ENCODE measurements at places on chromosomes 5 and 9. TPM values are rescaled to one million over a fixed set of nuclear protein-coding genes. Genes with fewer than 3 reads are reported as not detected.

The CCNO gene
- polyA plus RNA-seq: 1.2 TPM

The ST8SIA4 gene
- 0.36 TPM for polyA plus RNA-seq

The FOXD4L5 gene
- polyA plus RNA-seq: not detected

The RALGPS1 gene
- polyA plus RNA-seq: 6.4 TPM

The ZNF622 gene
- 7.7 TPM for polyA plus RNA-seq

The CDO1 gene
- polyA plus RNA-seq: 0.41 TPM

The SLC45A2 gene
- polyA plus RNA-seq: not detected

The SPINK6 gene
- 0.06 TPM for polyA plus RNA-seq

The FBXL7 gene
- polyA plus RNA-seq: 4.4 TPM

The IL33 gene
- polyA plus RNA-seq: 12.5 TPM

The CD274 gene
- 0.62 TPM for polyA plus RNA-seq

The WNK2 gene
- polyA plus RNA-seq: 2.1 TPM

The C6 gene
- polyA plus RNA-seq: 0.09 TPM

The ROR2 gene
- polyA plus RNA-seq: 3.6 TPM

The PRSS3 gene
- polyA plus RNA-seq: 165 TPM

The ADAMTSL2 gene
- 0.60 TPM for polyA plus RNA-seq

The FOXD1 gene
- 0.31 TPM for polyA plus RNA-seq

The DIPK1B gene
- polyA plus RNA-seq: 2.5 TPM

The MOB3B gene
- 2.5 TPM for polyA plus RNA-seq

The ADGRD2 gene
- 0.02 TPM for polyA plus RNA-seq

The POLR3G gene
- 3.4 TPM for polyA plus RNA-seq

Measured in esophagus (tissue), 2 donors.